ENCODE measurements at places on chromosomes 2 and 18.

DNA sequence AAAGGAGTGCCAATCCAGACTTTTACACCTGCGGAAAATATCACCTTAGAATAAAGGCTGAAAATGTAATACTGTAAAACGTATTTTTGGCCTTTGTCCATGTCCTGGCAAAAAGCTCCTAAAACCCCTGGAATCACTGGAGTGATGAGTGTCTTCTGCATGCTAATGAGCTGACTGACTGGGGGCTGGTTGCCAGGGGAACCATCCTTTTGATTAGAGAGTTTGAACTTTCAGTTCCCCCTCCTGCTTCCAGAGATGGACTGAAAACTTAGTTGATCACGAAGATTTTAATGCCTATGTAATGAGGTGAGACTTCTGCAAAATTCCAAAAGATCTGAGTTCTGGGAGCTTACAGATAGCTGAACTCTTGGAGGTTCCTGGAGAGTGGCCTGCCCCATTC is 20.5 kb downstream of the PUM2 start:
- H3K36me3 ChIP-seq = peaks cover 3% of the 10 kb centered on the region
- H3K27me3 ChIP-seq = no peaks in the 10 kb centered on the region
- DNase-seq = no peak
- H3K4me1 ChIP-seq = peaks cover 3% of the 10 kb centered on the region
- no peak overlapping the region for H3K27ac ChIP-seq
- no peak overlapping the region for H3K4me3 ChIP-seq

- no peak overlapping the region for H3K27ac ChIP-seq
- DNase-seq = no peak
- H3K4me1 ChIP-seq = peaks cover 28% of the 10 kb centered on the region
These were observed 134.4 kb downstream of the HDAC4 start for GRCh38 chr2:239266434-239266766.

DNA sequence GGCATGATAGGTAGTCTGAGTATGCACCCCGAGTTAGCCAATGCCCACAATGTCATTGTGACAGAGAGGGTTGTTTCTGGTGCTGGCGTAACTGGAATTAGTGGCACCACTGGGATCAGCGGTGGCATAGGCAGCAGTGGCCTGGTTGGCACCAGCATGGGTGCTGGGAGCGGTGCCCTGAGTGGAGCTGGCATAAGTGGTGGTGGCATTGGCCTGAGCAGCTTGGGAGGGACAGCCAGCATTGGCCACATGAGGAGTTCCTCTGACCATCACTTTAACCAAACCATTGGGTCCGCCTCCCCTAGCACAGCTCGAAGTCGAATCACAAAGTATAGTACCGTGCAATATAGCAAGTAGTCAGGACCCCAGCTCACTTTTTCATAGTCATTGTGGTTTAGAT is 21.6 kb upstream of the DSG4 start:
- no peak overlapping the region for H3K27ac ChIP-seq
- DNase-seq = no peak

DNA sequence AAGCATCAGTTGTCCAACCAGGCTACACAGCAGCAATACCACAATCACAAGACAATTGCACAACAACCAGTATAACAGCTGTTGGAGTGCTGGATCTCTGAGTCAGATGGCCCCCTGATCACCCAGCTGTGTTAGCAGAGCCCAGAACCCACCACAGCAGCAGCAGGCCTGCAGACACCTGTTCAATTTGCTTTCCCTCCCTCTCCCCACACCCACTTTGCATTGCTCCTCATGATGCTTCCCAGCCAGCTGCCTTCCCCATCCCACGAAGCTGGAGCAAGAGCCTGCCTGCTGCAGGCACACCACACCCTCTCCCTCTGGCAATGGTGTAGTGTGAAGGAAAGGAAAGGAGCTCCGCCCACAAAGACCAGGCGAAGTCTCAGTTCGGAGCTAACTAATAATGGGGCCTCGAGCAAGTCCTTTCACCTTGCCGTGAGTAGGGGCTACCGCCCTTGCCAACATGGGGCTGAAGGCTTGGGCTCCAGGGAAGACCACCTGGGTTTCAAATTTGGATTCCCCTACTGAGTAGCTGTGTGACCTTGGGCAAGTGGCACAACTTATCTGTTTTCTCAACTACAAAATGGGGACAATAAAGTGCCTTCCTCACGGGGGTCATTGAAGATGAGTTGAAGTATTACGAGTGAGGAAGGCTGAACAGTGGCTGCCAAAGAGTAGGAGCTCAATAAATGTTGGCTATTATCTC is 19.4 kb upstream of the ZBTB7C start:
- H3K4me1 ChIP-seq = no peaks in the 10 kb centered on the region
- no peak for DNase-seq
- no peak overlapping the region for H3K4me3 ChIP-seq
- peaks cover 40% of the 10 kb centered on the region for H3K27me3 ChIP-seq
- H3K27ac ChIP-seq = no peak overlapping the region

GRCh38 chr2:201808027-201808426 is 1.7 kb downstream of the CDK15 start:
- H3K27me3 ChIP-seq = peaks cover 5% of the 10 kb centered on the region
- no peak for DNase-seq
- H3K36me3 ChIP-seq = no peaks in the 10 kb centered on the region
- H3K4me3 ChIP-seq = no peak overlapping the region
- H3K4me1 ChIP-seq = no peaks in the 10 kb centered on the region
- H3K27ac ChIP-seq = no peak overlapping the region

DNA sequence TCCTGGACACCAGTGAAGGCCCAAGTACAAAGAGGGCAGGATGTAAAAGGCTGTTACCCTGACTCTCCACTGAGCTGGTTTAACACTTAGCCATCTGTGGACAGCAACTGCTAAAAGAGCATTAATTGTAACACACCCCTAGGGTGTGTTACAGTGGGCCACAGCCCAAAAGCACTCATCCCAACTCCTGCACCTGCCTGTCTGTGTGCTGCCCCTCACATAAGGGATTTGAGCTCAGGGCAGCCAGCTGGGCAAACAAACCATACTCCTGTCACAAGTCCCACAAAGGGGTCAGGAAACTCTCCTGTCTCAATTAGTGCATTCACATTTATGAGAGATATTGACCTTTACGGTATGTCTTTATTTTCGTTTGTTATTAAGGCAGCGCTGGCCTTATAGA is 833.1 kb upstream of the NXPH2 start:
- DNase-seq = no peak
- H3K27ac ChIP-seq = no peak overlapping the region
- no peaks in the 10 kb centered on the region for H3K4me1 ChIP-seq

DNA sequence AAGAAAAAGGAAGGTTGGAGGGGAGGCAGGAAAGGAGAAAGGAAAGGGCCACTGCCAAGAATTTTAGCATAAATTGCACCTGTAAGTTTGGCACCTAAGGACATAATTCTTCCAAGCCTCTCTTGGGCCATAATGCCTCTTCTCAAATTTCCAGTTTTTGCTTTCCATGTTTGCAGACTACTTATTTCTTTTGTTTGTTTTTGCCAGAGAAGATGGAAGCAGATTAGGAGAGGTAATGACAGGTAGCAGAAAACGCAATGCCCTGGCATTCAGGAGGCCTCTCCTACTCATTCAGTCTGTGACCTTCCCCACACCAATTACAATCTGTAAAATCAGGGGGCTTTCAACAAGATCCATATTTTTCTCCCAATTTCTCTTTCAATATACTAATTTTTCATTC is 56.8 kb downstream of the MRPL33 start:
- no peak overlapping the region for H3K27ac ChIP-seq
- no peaks in the 10 kb centered on the region for H3K36me3 ChIP-seq
- no peaks in the 10 kb centered on the region for H3K4me1 ChIP-seq
- no peak overlapping the region for H3K4me3 ChIP-seq
- no peak for DNase-seq

DNA sequence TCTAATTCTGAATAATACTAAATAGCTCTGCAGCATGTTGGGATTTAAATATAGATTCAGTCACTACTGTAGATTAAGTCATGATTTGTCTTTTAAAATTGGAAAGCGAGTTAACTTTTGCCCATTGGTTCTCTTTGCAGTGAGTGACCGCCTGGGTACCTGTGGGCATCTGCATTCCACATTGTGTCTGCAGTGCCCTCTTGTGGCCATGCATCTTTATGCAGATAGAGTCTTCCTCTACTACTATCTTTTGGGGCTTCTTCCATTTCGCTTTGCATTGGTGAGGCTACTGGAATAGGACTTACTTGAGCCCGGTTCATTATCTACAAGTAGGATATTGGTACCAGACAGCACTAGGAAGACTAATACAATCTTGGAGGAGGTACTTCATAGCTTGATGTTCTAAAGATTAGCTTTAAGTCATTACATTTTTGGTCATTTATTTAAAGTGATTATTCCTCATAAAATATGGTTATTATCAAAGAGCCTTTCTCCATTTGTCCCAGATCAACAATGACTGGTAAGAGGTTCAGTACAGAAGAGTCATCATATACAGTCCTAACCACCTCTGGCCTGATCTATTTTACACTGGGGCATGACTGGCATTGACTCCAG is 203.0 kb downstream of the SOCS6 start:
- H3K27me3 ChIP-seq = no peaks in the 10 kb centered on the region
- no peaks in the 10 kb centered on the region for H3K4me1 ChIP-seq
- no peaks in the 10 kb centered on the region for H3K36me3 ChIP-seq
- H3K4me3 ChIP-seq = no peak overlapping the region
- DNase-seq = peak; percentile 70
- H3K27ac ChIP-seq = no peak overlapping the region

GRCh38 chr2:15722980-15723379 is 131.3 kb downstream of the DDX1 start:
- no peak overlapping the region for H3K4me3 ChIP-seq
- H3K4me1 ChIP-seq = no peaks in the 10 kb centered on the region
- H3K36me3 ChIP-seq = no peaks in the 10 kb centered on the region
- no peak overlapping the region for H3K27ac ChIP-seq
- no peak for DNase-seq

GRCh38 chr2:157751462-157752058 is 122.9 kb upstream of the ACVR1C start:
- no peak overlapping the region for H3K27ac ChIP-seq
- H3K36me3 ChIP-seq = no peaks in the 10 kb centered on the region
- DNase-seq = no peak
- no peak overlapping the region for H3K4me3 ChIP-seq

GRCh38 chr2:66559672-66560071 is 124.7 kb downstream of the MEIS1 start:
- peaks cover 51% of the 10 kb centered on the region for H3K4me1 ChIP-seq
- H3K27ac ChIP-seq = no peak overlapping the region
- no peaks in the 10 kb centered on the region for H3K27me3 ChIP-seq

GRCh38 chr2:74777161-74777900 is 56.6 kb upstream of the HK2 start:
- H3K36me3 ChIP-seq = no peaks in the 10 kb centered on the region
- H3K4me1 ChIP-seq = peaks cover 12% of the 10 kb centered on the region
- no peak overlapping the region for H3K27ac ChIP-seq
- no peak for DNase-seq

DNA sequence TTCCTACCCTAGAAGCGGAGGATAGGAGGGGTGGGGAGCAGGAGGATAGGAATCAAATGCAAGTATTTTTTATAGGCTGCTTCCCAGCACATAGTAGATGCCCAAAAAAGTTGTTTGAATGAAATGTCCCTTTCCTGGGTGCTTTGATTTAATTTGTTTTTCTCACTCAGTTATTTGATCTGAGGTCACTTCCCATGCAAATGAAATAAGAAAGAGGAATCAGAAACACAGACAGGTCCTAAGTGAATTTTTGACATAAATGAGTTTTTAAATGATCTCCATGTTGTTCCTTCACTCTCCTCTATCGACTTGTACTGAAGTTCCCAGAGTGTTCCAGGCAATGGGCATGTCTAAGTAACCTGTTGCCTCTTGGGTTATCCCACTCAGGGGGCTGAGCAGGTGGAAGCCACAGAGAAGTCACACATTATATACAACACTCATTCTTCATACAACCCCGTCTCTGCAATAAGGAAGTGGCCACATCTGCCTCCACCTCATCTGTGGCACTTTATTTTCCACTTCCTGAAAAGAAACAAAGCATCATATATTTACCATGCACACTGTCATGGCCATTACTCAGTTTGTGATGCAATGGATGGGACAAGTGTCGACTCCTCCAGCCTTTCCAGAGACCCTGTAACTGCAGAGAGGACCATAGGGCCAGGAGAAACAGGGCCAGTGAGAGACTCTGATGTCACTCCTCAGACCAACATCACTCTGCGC is 81.9 kb upstream of the ZNF397 start:
- no peak overlapping the region for H3K4me3 ChIP-seq
- H3K4me1 ChIP-seq = peaks cover 5% of the 10 kb centered on the region
- DNase-seq = no peak
- no peaks in the 10 kb centered on the region for H3K36me3 ChIP-seq
- H3K27me3 ChIP-seq = no peaks in the 10 kb centered on the region

DNA sequence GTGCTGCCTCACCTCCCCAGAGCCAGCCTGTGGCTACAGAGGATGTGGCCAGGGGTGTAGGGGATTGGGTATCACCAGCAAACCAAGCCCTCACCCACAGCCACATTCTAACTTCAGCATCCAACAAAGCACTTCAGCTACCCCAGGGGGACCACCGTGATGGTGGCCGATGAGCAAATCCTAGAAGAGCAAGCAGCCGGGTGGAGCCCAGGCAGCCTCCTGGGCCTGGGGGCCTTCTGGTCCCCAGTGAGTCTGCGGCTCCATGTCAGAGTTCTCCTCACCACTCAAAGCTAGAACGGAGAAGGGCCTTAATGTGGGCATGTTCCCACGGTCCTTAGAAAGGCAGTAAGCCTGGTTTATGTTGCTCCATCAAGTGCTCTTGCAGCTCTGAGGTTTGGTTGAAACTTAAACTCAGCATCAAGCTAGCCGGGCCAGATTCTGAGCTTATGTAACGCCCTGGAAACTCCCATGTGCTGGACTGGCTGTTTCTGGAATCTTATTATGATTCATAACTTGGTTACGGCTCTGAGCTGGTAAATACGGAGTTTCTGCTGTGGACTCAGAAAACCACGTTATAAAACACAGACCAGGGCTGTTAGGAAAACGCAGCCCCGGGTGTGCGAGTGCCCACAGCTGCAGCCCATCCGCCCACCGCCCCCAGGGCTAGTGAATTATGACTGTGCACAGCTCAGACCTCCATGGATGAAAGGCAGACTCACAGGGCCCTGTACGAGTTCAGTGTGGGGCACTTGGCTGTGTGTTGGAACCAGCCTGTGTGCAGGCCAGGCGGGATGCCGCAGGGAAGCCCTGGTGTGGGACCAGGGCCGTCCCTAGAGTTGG is 99.8 kb downstream of the SEPTIN10 start:
- no peaks in the 10 kb centered on the region for H3K4me1 ChIP-seq
- no peak overlapping the region for H3K27ac ChIP-seq
- no peaks in the 10 kb centered on the region for H3K36me3 ChIP-seq

- no peaks in the 10 kb centered on the region for H3K36me3 ChIP-seq
- peak overlapping the region; percentile 84 for H3K4me3 ChIP-seq
- peaks cover 19% of the 10 kb centered on the region for H3K4me1 ChIP-seq
- no peaks in the 10 kb centered on the region for H3K27me3 ChIP-seq
These were observed 1.6 kb downstream of the MAP4K4 start for GRCh38 chr2:101698844-101699754.

DNA sequence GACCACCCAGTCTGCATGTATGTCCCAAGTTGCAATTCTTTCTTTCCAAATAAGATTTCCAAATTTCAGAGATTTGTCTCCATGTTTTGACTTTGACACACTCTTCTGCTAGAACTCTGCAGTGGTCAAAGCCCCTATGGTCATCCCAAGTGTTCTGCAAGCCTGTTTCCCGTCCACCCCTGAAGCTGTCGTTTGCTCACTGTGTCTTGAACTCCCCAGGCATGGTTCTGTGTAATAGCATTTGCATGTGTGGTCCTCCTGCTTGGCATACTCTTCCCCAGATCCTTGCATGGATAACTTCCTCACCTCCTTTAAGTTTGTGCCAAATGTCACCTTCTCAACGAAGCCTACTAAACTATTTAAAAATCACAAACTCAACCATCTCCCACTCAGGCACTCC is 3.9 kb upstream of the MTLN start:
- H3K4me3 ChIP-seq = no peak overlapping the region
- no peak overlapping the region for H3K27ac ChIP-seq
- H3K4me1 ChIP-seq = no peaks in the 10 kb centered on the region
- H3K27me3 ChIP-seq = no peaks in the 10 kb centered on the region
- DNase-seq = no peak

Data from cardiac muscle cell (in vitro differentiated cells and primary cell).